Non-pigmented ciliary epithelial cell (primary cell): ENCODE measurements at places on chromosomes 12 and 14.

DNA sequence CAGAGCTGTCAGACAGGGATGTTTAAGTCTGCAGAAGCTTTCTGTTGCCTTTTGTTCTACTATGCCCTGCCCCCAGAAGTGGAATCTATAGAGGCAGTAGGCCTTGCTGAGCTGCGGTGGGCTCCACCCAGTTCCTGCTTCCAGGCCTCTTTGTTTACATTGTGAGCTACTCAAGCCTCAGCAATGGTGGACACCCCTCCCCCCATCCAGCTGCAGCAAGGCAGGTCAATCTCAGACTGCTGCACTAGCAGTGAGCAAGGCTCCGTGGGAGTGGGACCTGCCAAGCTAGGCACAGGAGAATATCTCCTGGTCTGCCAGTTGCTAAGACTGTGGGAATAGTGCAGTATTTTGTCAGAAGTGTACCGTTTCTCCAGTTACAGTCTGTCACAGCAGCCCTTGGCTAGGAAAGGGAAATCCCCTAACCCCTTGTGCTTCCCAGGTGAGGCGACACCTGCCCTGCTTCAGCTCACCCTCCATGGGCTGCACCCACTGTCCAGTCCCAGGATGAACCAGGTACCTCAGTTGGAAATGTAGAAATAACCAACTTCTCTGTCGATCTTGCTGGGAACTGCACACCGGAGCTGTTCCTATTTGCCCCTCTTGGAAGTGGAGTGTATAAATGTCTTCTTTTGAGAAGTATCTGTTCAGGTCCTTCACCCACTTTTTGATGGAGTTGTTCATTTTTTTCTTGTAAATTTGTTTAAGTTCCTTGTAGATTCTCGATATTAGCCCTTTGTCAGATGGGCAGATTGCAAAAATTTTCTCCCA lies 213.5 kb upstream of the SLC38A2 start:
- peak; percentile 78 for DNase-seq

DNA sequence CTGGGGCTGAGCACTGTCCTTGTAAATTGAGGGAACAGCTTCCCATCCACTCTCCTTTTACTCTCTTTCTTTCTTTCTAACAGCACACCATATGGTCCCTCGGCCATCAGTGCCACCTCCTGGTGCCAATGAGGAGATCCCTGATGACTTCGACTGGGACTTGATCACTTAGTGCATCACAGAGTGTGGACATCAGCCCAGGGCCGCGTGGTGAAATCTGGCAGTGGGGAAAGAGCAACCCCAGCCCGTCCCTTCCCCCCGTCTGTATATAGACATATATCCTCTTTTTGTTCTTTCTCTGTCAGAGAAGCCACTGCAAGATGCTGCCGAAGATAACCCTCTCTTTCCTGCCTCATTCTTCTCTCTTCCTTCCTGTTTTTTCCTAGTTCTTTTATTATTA lies 13.5 kb downstream of the C3AR1 start:
- no peak for DNase-seq

GRCh38 chr12:2697057-2697800 lies 97.5 kb upstream of the FKBP4 start:
- DNase-seq, result no peak

GRCh38 chr12:7934091-7934888 lies 1.7 kb downstream of the SLC2A3 start:
- DNase-seq, result no peak

- no peak for DNase-seq
Observed at GRCh38 chr12:124764451-124764850, 99.2 kb downstream of the SCARB1 start.

DNA sequence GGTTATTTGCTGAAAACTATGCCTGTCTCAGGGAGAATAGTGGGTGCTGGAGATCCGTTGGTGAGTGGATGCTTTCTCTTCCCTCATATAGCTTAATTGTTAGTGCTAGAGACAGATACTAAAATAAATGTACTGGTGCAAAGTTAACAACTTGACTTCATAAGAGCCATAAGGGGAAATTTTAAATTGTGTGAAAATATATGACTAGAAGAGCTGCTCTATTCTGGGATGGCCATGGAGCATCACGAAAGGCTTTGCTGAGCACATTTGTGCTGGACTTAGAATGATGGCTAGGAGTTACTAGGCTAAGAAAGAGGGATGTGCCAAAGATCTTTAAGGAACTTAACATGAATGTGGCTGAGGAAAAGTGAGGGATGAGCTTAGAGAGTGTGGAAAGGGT lies 668.8 kb downstream of the NRXN3 start:
- no peak for DNase-seq

DNA sequence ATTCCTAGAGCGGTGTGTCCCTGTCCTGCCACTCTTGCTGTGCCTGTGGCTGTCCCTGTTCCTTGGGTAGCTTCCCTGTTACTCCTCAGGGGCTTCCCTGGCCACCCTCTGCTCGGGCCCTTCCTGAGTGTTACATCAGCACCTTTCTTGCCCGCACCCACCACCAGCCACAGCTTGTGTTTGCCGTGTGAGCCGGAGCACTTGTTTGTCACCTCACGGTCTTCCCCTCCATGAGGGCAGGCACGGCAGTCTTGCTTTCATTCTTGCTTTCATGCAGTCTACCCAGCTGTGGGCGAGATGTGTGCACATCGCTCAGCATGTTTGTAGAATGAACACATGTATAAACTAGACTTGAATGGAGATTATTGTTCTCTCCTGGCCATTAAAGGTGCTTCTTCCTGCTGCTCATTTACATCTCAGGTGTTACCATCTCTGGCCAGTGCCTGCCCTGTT lies 42.0 kb downstream of the TRAF3 start:
- DNase-seq, result no peak

- DNase-seq, result no peak
Observed at GRCh38 chr14:64467101-64467500, 1.8 kb downstream of the AKAP5 start.

DNA sequence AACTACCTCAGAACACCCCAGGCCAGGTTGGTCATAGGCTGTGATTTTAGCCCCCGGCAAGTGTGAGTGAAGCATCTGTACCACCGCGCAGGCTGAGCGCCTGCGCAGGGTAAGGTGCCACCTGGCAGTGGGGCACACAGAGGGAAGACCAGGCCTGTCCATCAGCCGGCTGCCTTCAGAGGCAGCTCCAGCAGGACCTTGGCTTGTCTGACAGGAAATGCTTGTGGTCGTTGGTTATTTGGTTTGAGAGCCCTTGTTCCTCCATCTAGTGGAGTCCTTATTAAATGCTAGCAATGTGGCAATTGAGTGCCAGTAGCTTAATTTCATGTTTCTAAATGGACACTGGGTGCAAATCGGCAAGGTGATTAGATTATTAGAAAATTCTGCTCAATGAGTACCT lies 27.5 kb downstream of the SLC25A29 start:
- DNase-seq, result peak; percentile 55

DNA sequence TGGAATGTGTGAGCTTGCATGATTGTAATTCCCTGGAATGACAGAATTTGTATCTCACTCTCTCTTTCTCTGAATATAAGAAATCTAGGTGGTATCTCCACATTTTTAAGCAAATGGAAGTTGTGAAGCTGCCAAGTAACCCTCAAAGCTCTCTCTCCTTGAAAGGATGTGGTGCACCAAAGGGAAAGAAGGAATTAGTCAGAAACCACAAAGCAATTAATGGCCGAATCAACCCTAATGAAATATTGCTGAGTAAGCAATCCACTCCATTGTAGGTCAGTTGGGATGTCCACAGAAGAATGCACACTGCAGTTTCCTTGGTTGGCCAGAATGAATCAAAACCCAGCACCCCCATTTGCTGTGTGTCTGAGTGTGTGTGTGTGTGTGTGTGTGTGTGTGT lies 153.5 kb downstream of the KCNA5 start:
- peak; percentile 9 for DNase-seq

DNA sequence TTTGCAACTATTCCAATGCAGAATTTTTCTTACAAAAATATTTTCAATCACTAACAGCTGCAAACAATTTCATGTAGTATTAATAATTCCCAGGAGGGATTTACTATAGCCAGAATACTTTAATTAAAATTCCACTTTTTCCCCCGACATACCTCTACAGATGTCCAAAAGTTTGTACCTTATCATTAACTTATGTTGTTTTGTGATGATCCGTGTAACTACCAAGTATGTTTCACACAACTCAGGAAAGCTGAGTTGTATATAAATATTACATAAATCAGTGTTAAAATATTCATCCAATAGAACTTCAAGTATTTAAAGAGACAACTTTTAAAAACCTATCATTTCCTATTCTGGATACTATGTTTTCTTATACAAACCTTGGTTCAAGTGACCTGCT lies 2.4 kb downstream of the EPS8 start:
- no peak for DNase-seq

GRCh38 chr14:61328626-61329262 lies 7.4 kb downstream of the PRKCH start:
- DNase-seq, result no peak

GRCh38 chr14:99141236-99141635 lies 130.8 kb downstream of the BCL11B start:
- DNase-seq, result no peak

- DNase-seq, result no peak
Observed at GRCh38 chr12:29695800-29696199, 87.9 kb downstream of the TMTC1 start.

DNA sequence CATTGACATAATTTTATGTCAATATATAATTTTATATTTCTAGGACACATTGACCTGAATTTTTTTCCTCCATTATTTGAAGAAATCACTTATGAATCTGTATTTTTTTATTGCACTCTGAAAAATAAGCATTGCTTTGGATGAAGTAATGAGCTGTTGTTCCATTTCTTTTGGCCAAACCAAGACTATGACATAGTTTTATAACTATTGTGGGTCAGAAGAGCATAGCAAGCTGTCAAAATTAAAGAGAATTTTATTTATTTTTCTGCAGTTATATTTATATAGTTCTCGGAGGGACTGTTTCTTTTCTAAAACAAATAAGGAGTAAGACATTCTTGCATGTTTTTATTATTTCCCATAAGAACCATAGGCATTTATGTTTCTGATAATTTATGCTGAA lies 8.5 kb downstream of the C12orf75 start:
- no peak for DNase-seq

DNA sequence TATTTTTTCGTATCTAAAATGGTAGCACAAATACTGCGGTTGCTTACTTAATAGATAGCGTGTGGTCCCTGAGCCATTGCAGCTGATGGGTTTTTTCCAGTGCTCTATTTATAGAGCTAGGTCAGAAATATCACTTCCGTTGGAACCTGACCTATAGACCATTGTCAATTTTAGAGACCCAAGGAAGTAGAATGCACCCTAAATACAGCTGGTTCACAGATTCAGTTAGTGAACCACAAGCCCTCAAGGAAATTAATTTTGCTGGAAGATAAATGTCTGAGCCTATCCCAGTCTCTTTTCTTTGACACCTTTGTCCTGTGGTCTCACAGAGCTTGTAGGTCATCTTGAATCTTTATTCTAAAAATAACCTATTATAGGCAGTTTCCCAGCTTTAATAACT lies 391.0 kb downstream of the ZFP36L1 start:
- no peak for DNase-seq

DNA sequence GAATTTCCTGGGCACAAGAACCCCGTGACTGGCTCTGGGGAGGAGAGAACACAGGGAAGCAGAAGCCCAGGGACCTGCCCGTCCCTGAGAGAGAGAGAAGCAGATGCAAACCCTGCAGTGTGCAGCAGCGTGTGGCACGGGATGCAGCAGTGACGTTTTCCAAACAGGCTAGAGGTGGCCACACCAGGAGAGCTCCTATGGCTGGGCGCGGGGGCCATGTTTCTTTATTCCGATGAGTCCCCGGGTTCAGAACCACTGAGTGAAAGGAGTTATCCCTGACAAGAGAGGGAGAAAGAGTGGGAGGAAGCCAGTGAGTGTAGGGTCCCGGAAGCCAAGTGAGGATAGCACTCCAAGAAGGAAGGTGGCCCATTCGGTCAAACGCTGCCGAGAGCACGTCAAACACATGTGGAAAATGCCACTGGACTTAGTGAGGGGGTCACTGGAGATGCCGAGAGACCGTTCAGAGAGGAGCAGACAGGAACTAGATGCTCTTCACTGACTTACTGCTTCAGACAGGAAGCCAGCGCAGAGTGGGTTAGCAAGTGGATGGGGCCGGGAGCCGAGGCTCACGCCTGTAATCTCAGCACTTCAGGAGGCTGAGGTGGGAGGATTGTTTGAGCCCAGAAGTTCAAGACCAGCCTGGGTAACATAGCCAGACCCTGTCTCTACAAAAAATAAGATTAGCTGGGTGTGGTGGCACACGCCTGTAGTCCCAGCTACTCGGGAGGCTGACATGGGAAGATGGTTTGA lies 123.0 kb downstream of the BCL11B start:
- DNase-seq, result no peak

- DNase-seq, result peak; percentile 1
Observed at GRCh38 chr12:54759751-54760150, 94.6 kb upstream of the MUCL1 start.
